ENCODE measurements at places on chromosomes 7 and 10.
A peak's percentile ranks its signal among the peaks of the same experiment; 100 is the strongest.

GRCh38 chr7:90830308-90830707, 234.2 kb downstream of the CDK14 start:
- no peak for DNase-seq

- no peak for DNase-seq
Observed at GRCh38 chr7:88357294-88357693, 50.6 kb upstream of the STEAP4 start.

DNA sequence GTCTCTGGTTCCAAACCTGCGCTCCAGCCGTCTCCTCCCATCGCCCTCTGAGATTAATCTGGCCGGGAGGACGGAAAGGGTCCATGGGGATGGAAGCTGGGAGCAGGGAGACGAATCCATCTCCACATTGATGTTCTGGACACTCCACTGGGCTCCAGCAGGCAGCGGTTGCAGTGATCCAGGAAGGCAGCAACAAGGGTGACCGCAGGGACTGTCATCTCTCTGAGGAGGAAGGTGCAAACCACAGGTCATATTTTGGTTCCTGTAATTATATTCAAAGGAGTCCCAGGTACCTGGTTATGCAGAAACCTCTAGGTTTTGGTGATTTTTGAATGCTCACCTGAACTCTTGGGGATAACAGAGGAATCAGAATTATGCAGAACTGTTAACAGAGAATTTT, 54.8 kb downstream of the EVX1 start:
- DNase-seq: no peak

DNA sequence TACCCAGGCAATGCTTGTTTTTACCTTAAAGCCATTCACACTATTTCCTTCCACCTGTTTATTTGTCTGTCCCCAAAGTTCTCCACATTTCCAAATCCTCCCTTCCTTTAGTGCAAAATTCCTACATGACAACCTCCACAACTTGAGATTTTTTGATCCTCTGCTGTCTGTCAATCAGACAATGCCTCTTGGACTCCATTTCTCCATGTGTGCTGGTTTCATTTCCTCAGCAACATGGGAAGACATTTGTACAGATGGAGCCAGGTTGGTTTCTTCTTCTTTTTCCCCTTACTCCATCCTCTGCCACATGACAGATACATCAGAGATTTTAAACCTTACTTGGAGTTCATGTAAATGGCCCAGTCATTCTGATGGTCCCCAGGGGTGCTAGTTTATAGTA, 19.1 kb upstream of the GIMAP2 start:
- DNase-seq: no peak

- DNase-seq: peak; percentile 13
Observed at GRCh38 chr7:2680792-2681490, 7.1 kb upstream of the AMZ1 start.

DNA sequence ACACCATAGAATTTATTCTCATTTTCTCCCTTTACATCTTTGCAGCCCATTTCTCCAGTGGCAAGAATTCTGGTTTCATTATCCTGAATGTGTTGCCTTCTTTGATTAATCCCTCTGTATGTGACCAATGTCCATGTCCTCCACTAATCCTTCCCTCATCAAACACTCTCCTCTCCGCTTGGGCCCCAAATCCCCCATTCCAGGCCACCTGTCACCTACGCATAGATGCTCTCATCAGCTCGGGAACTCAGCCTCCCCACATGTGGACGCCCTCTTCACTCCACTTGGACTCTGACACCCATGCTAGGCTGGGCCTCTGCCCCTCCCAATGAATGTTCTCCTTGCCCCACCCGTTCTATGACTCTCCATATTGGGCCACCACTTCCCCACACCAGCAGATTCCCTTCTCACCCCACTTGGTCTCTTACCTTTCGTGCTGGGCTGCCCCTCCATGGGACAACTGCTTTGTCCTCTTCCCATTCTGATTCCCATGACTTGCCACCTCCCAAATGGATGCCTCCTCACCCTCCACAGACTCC, 18.7 kb upstream of the RBM20 start:
- DNase-seq: no peak
